ENCODE measurements at places on chromosomes 3 and 15. TPM values are rescaled to one million over a fixed set of nuclear protein-coding genes. Genes with fewer than 3 reads are reported as not detected.

The CGNL1 gene
- 26.3 TPM for total RNA-seq

The KCNMB2 gene
- not detected for total RNA-seq

DNA sequence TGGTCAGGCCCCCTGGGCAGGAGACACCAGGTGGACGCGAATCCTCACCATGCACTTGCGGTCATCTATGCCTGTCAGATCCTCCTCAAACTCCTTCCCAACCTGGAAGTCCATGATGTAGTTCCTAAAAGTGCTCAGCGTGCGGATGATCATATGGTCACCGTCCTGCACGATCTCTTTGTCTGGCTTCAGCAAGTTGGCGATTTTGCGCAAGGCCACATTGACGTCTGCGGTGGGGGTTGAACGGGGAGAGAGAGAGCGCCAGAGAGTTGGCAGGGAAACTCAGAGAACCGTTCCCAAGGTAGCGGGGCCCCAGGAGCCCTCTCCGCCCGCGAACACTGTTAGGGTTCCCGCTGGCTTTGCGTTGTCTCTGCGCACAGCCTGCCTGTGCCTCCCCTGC lies 809 bp downstream of the RBP1 start:
- peak overlapping the region; percentile 90 for H3K27ac ChIP-seq
- no peaks in the 10 kb centered on the region for H3K27me3 ChIP-seq
- H3K4me1 ChIP-seq: peaks cover 50% of the 10 kb centered on the region
- H3K4me3 ChIP-seq: peak overlapping the region; percentile 70
- DNase-seq: peak; percentile 93

GRCh38 chr3:100864471-100865250 lies 128.6 kb downstream of the ABI3BP start:
- no peak overlapping the region for H3K4me3 ChIP-seq
- H3K4me1 ChIP-seq: no peaks in the 10 kb centered on the region
- no peaks in the 10 kb centered on the region for H3K27me3 ChIP-seq
- no peak overlapping the region for H3K27ac ChIP-seq

Measured in adrenal gland (tissue), 19 donors.